ENCODE measurements at places on chromosomes 11 and 22.

GRCh38 chr11:68854273-68854958 is 12.7 kb upstream of the CPT1A start:
- no peak for DNase-seq

- DNase-seq, result no peak
These were observed 28.7 kb downstream of the TPBGL start for GRCh38 chr11:75269367-75269660.

DNA sequence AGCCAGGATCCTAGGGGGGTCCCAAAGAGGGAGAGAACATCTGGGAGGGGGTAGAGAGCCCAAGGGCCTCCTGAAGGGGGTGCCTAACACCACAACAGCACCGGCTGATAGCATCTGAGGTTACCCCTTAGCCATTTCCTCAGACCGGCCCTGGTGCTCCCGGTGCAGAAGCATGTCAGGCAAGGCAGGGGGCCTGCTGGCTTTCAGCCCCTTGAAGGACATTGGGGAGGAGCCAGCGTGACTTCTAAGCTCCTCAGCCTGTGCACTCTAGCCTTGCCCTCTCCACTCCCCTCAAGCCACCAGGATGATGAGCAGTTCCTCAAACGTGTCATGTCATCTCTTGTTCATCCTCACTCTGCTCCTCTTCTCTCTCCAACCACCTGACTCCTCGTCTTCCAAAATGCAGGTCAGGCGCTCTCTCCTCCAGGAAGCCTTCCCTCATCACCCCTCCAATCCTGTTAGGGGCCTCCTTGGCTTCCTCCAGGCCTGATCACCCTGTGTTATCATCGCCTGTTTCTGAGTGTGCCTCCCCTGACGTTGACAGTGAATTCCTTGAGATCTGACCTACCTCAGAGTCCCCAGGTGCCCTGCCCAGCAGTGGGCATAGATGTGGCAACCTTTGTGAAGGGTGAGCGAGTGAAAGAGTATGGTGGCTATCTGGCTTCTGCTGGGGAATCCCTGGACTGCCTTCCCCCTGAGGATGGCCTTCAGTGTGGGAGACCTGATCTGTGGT is 6.1 kb downstream of the P2RY2 start:
- no peak for DNase-seq

GRCh38 chr11:1640076-1640946 is 10.7 kb downstream of the KRTAP5-5 start:
- no peak for DNase-seq

- DNase-seq, result no peak
These were observed 84.0 kb upstream of the SHANK2 start for GRCh38 chr11:71336176-71336995.

DNA sequence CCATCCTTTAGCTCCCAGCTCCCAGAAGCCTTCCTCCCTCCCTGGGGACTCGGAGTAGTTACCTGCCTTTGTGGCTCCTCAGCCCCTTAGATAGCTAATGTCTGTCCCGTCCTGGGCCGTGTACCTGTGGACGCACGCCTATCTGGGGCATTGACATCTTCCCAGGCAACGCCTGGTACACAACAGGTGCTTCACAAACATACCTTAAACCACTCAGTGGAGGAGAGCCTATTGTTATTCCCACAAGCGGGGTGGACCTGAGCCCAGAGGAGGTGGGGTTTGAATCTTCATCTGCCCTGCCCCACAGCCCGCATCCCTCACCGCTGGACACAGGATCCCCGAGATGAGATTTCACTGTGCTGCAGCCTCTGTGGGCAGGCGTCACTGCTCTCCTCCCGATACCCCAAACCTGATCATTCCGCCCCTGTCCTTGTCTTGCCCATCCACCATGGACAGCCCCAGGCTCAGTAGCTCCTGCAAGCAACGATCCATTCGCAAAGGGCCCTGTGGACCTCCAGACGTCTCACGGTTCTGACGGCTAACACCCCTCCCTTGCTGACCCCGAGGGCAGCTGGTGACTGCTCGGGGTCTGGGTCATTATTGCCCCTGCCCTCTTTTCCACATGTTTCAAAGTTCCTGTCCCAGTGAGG is 73.8 kb upstream of the SHISAL1 start:
- DNase-seq, result no peak

- DNase-seq, result peak; percentile 70
These were observed 4.7 kb downstream of the OSBPL5 start for GRCh38 chr11:3160252-3161031.

- DNase-seq, result no peak
These were observed 35.1 kb downstream of the EP300 start for GRCh38 chr22:41127451-41127850.

DNA sequence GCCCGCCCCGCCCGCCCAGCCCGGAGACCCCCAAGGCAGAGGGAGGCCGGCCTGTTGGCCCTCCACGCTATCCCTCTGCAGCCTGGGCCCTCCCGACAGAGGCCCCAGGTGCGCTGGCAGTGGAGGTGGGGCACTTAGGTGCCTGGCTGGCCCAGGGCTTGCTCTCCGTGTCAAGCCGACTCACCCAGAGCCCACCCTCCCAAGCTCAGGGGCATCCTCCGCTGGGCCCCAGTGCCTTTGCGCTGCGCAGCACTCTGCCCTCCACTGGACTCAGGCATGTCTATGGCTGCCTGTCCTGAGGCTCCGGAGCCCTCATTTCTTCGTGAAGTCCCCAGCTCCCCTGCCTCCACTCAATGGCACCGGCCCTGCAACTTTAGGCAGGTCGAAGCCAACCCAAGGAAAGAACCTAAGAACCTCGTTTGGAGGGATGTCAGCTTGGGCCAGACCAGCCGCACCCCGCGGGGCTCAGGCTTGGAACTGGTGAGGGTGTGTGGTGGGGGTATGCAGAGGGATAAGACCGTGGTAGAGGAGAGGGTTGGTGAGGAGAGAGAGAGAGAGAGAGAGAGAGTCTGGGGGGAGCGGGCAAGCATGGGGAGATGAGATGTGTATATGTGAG is 6.1 kb downstream of the SMIM45 start:
- DNase-seq, result no peak

DNA sequence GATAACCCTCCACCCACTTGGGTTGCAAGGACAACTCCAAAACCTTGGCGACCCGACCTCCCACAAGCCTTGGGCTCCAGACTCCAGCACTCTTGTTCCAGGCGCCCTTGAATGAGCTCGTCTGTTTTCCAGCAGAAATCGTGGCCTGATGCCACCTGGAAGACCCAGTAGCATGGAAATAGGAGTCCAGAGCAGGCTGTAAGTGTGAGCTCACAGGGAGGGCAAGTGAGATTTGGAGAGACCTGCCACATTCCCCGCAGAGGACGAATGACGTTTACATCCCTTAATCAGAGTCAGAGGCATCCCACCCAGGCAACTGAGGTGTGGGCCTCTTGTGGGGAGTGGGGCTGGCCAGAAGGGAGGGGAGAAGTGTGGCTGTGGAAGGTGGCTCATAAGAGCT is 71.9 kb downstream of the LDLRAD3 start:
- no peak for DNase-seq

DNA sequence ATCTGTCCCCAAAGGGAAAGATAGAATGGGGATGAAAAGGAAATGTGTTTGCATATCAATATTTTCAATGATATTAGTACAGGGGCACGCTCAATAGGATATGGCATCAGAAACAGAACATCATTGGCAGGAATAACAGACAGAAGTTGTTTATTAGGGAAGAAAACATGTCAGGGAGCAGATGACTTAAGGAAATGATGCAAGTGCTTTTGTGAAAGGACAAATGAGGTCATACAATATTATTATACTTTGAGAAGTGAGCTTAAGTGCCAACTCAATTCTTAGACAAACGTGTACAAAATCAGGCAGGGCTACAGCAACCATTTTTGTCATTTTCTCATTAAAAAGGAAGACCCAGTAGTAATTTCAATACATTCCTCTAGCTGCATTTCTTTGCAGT is 388.4 kb downstream of the SOX6 start:
- no peak for DNase-seq

GRCh38 chr11:63870351-63871140 is 31.6 kb downstream of the MARK2 start:
- no peak for DNase-seq

DNA sequence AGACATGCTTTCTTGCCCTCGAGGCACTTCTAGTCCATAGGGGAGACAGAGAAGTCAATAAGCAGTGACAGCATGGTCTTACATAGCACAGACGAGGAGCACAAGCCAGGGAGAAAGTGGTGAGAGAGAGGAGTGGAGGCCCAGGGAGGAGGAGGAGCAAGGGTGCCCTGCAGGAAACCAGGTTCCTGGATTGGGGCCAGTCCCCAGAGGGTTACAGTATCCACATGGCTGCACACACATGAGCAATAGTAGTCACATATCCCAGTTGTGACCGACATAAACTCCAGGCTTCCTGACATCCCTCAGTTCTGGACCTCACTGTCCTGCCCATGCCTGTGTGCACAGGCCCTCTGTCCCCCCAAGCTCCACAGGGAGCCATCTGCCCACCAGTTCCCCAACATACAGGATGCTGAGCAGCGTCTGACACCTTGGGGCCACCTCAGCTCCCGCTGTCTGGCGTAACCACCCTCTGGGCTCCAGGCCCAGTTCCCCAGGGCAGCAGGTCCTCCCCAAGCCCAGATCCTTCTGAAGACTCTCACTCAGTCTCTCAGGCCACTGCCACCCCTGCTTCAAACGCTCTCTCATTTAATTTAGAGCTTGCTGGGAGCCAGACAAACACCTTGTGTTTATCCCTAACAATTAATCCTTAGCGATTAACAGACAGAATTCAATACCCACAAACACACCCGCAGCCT is 53.7 kb downstream of the DSCAML1 start:
- no peak for DNase-seq

DNA sequence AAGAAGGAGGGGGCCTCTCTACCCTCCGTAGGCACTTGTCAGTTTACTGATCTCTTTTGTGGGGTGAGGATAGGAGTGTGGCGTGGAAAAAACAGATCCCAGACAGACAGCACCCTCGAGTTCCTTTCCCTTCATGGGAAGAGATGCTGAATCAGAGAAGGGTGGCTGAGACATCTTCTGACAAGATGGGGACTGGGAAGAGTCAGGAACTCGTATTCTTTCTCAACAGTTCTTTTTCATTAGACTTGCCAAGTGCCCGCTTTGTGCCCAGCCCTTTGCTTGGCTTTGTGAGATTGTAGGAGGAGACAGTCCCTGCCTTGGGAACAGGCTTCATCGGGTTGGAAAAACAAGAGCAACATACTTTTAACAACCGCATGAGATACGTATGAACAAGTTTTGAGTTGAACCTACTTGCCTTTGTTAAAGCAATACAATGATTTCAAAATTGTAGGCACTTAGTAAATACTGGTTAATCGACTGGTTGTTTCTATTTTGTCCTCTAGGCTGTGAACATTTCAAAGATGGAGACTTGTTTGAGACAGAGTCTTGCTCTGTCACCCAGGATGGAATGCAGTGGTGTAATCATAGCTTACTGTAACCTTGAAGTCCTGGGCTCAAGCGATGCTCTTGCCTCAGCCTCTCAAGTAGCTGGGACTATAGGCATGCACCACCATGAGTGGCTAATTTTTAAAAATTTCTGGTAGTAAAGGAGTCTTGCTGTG is 1.1 kb downstream of the RRM1 start:
- DNase-seq, result no peak

DNA sequence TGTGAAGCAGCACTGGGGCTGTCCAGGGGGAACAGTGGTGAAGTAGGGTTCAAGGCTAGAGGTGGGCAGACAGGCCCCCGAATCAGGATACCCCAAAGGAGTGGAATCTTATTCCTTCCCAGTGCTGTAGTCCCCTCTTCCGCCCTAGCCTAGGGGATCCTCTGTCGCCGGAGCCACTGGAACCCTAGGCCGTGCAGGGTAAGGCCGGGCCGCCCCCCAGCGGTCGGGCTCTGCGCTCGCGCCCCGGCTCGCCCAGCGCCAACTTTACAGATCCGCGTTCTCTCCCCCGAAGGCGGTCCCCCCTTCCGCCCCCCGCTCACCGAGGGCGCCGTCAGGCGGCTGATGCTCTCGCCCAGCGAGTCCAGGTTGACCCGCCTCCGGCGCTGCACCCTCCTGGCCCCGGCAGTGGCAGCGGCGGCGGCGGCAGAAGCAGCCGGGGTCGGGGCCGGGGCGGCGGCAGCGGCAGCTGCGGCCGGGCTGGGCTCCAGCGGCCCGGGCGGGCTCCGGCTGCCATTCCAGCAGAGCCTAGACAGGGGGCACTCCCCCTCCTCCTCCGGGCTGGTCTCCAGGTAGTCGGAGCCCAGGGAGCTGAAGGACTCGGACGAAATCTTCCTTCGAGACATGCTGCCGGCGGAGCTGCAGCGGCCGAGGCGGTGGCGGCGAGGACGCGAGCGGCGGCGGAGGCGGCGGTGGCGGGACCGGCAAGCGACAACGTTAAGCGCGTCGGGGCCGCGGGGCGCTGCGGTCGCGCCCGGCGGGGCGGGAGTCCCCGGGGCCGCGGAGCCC is 650 bp downstream of the GUCY1A2 start:
- no peak for DNase-seq

- no peak for DNase-seq
These were observed 60.5 kb upstream of the SHISAL1 start for GRCh38 chr22:44373234-44373633.

- no peak for DNase-seq
These were observed 13.5 kb downstream of the SPTBN2 start for GRCh38 chr11:66715346-66716085.

DNA sequence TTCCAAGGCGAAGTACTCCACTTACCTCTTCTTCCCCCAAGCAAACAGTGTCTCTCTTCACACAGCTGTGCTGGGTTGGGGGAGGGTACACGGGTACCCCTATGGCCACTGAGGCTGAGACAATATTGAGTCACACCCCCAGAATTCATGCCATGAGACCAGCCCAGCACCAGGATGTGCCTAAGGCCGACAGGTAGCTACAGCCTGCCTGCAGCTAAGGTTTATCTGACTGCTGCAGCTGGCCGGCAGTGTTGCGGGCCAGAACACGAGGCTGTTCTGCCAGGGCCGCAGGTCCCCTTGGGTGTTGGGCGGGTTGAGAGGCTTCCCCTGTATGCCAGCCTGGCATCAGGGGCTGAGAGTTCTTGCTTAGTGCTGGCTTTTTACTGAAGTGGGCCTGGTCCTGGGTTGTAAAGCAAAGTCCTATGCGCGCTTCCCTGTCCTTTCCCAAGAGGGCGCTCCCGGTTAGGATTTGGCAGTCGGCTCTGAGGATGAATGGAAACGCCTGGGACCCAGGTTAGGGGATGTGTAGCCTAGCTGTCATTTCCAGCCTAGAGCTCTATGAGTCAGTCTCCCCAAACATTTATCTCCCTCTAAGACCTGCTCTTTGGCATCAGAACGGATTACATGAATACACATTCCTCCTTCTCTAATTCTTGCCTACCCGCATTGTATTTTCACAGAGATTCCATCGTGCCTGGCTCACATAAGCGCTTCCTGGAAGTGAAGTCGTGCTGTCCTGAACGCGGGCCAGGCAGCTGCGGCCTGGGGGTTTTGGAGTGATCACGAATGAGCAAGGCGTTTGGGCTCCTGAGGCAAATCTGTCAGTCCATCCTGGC is 7.1 kb downstream of the USP18 start:
- peak; percentile 55 for DNase-seq

GRCh38 chr22:41922328-41922727 is 4.3 kb downstream of the TNFRSF13C start:
- DNase-seq, result no peak

GRCh38 chr22:18005201-18005926 is 19.0 kb downstream of the MICAL3 start:
- no peak for DNase-seq

GRCh38 chr22:45860201-45860600 is 116.8 kb downstream of the WNT7B start:
- no peak for DNase-seq

GRCh38 chr11:128205796-128206195 is 381.6 kb downstream of the ETS1 start:
- no peak for DNase-seq

- no peak for DNase-seq
These were observed 6.9 kb upstream of the APOBEC3C start for GRCh38 chr22:39007177-39007576.
